ENCODE measurements at places on chromosomes 7 and 10. TPM values are rescaled to one million over a fixed set of nuclear protein-coding genes. Genes with fewer than 3 reads are reported as not detected.

SMKR1 gene
- not detected for total RNA-seq

GPR141 gene
- not detected for total RNA-seq

LBX1 gene
- 10.7 TPM for total RNA-seq

ANKRD7 gene
- total RNA-seq: not detected

OR2A12 gene
- not detected for total RNA-seq

SVOPL gene
- not detected for total RNA-seq

SOSTDC1 gene
- not detected for total RNA-seq

DGKB gene
- total RNA-seq: 0.95 TPM

AKR1C2 gene
- 325 TPM for total RNA-seq

CALML5 gene
- not detected for total RNA-seq

DNA sequence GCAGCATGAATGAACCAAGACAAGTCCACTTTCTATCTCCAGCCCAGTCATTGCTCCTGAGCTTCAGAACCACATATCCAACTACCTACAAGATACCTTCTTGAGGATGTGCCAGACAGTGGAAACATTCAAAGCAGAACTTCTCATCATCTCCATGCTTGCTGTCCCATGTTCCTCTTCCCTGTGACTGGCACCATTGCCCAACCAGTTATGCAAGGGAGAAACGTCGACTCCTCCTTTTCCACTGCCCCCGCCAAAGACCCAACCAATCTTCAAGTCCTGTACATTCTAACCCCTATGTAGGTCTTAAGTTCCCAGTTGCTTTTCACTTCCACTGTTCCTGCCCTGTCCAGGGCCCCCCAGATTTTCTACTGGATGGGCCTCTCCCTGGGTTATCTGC is 225.7 kb downstream of the RPS24 start:
- DNase-seq: peak; percentile 37
- H3K27me3 ChIP-seq: no peaks in the 10 kb centered on the region
- H3K4me1 ChIP-seq: peaks cover 26% of the 10 kb centered on the region
- H3K36me3 ChIP-seq: no peaks in the 10 kb centered on the region
- H3K27ac ChIP-seq: peak overlapping the region; percentile 14

- H3K36me3 ChIP-seq: no peaks in the 10 kb centered on the region
- no peak overlapping the region for H3K27ac ChIP-seq
- DNase-seq: no peak
- H3K4me3 ChIP-seq: no peak overlapping the region
Observed at GRCh38 chr7:128033246-128033645, 2.0 kb upstream of the LRRC4 start.

GRCh38 chr10:84196941-84197340 is 2.6 kb downstream of the CDHR1 start:
- no peak overlapping the region for H3K4me3 ChIP-seq
- no peaks in the 10 kb centered on the region for H3K36me3 ChIP-seq
- H3K27me3 ChIP-seq: peaks cover 25% of the 10 kb centered on the region
- H3K27ac ChIP-seq: no peak overlapping the region

- H3K36me3 ChIP-seq: no peaks in the 10 kb centered on the region
- no peak overlapping the region for H3K4me3 ChIP-seq
- H3K4me1 ChIP-seq: no peaks in the 10 kb centered on the region
- no peak overlapping the region for H3K27ac ChIP-seq
Observed at GRCh38 chr7:12709726-12710502, 22.5 kb downstream of the ARL4A start.

DNA sequence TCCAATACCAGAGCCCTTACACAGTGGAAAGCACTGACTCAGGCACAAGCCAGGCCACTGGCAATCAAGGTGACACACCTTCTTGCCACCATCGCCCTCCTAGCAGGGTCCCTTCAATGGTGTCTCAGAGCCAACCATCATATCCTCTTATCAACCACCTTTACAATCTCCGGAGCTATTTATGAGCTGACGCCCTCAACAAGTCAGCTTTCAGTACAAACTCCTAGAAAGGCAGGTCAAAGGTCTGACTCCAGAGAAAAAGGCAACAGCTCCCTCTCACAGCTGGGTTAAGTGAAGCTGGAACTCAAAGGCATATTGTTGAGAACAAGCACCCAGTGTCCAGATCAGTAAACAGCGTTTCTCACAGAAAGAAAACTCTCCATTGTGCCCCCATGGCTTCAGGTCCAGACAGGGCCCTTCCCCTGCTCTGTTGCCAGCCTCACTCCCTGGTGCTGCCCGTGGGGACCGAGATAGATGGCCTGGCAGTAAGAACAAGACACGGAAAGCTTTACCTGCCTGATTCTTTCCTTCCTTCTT is 2.4 kb downstream of the ZNF3 start:
- no peak for DNase-seq
- H3K4me3 ChIP-seq: no peak overlapping the region
- peaks cover 35% of the 10 kb centered on the region for H3K36me3 ChIP-seq
- no peak overlapping the region for H3K27ac ChIP-seq
- peaks cover 22% of the 10 kb centered on the region for H3K4me1 ChIP-seq

- no peaks in the 10 kb centered on the region for H3K36me3 ChIP-seq
- no peak overlapping the region for H3K4me3 ChIP-seq
- DNase-seq: no peak
- no peaks in the 10 kb centered on the region for H3K4me1 ChIP-seq
Observed at GRCh38 chr10:28111712-28112111, 112.8 kb upstream of the ODAD2 start.

DNA sequence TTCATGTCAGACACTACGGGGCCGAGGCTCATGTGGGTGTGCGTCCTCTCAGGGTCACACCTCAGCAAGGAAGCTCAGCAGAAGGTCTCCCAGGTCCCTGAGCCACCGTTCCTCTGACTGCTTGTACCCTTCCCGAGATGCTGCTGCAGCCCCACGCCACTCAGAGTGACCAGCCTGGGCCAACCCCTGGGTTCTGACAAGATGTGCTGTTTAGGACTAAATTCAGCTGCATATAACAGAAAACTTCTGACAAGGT is 512.5 kb downstream of the DNAJB6 start:
- H3K4me3 ChIP-seq: no peak overlapping the region
- no peaks in the 10 kb centered on the region for H3K36me3 ChIP-seq
- H3K27ac ChIP-seq: no peak overlapping the region
- peaks cover 4% of the 10 kb centered on the region for H3K27me3 ChIP-seq

- H3K4me3 ChIP-seq: no peak overlapping the region
- H3K4me1 ChIP-seq: peaks cover 6% of the 10 kb centered on the region
- H3K27ac ChIP-seq: no peak overlapping the region
- H3K27me3 ChIP-seq: no peaks in the 10 kb centered on the region
Observed at GRCh38 chr10:15353471-15354017, 17.5 kb downstream of the FAM171A1 start.

- H3K36me3 ChIP-seq: no peaks in the 10 kb centered on the region
- no peaks in the 10 kb centered on the region for H3K4me1 ChIP-seq
- H3K4me3 ChIP-seq: no peak overlapping the region
Observed at GRCh38 chr7:41730668-41731067, 27.8 kb upstream of the INHBA start.

DNA sequence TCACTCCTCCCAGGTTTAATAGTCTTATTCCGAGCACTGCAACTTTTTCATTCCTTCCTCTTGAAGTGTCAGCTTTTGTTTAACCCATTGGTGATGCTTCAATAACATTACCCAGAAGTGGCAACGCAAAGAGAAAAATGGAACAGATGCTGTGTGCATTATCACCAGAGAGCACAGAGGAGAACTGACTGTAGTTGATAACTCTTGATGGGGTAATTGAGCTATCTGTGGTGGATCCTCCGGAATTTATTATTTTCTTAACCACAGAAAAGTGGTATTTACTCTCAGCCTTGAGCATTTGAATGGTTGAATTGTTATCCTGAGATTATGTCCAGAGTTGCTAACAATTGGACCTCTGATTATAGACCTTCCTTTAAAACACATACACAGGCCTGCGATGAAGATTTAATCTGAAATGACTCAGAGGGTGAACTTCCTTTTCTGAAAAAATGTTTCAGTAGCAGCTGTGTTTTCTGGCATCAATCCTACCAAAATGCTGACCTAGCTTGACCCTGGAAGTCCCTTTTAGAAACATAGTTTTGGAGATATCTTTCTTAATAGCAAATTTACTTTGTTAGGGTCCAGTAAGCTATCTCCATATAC is 1584.4 kb upstream of the LRRTM3 start:
- H3K4me3 ChIP-seq: no peak overlapping the region
- H3K4me1 ChIP-seq: no peaks in the 10 kb centered on the region
- H3K27me3 ChIP-seq: no peaks in the 10 kb centered on the region

GRCh38 chr7:130351791-130352090 is 7.1 kb downstream of the CPA5 start:
- no peak overlapping the region for H3K4me3 ChIP-seq
- H3K4me1 ChIP-seq: peaks cover 9% of the 10 kb centered on the region
- H3K27me3 ChIP-seq: no peaks in the 10 kb centered on the region
- peak overlapping the region; percentile 59 for H3K27ac ChIP-seq
- H3K36me3 ChIP-seq: no peaks in the 10 kb centered on the region

- H3K4me1 ChIP-seq: no peaks in the 10 kb centered on the region
- no peak overlapping the region for H3K4me3 ChIP-seq
- H3K27me3 ChIP-seq: no peaks in the 10 kb centered on the region
- no peak for DNase-seq
Observed at GRCh38 chr10:11896549-11897200, 73.5 kb downstream of the PROSER2 start.

DNA sequence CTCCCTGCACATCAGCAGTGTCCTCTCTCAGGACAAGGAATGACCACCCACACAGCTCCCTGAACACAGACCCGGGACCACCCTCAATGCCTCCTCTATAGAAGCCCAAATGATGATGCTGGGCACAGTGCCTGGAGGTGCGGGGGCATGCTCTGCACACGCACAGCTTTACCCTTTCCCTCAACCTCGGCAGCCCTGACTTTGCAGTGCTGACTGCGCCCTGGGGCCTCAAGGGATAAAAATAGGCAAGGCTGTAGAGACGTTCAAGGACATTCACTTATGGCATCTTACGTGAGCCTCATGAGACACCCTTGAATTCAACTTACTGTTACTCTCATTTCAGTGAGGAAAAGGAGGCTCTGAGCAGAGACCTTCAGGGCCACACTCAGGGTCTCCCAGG is 521.6 kb upstream of the MGMT start:
- H3K27me3 ChIP-seq: no peaks in the 10 kb centered on the region
- H3K4me3 ChIP-seq: no peak overlapping the region
- DNase-seq: no peak
- no peaks in the 10 kb centered on the region for H3K36me3 ChIP-seq
- H3K4me1 ChIP-seq: no peaks in the 10 kb centered on the region

DNA sequence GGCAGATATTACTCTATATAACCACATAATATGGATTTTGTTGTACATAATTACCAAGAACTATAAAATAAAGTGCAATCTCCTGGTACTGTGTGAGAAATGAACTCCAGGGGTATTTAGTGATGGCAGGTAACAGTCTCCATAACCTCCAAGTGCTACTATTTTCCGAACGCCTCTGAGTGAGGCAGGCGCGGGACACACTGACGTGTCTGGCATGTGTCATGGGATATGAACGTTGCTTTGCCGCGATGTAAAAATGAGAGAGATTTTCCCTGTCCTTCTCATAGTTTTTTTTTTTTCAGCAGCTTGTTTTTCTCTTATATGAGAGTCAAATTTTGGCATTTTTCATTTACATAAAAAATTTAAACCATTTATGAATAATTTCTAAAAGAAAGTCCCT is 3.6 kb downstream of the ADARB2 start:
- no peaks in the 10 kb centered on the region for H3K36me3 ChIP-seq
- DNase-seq: no peak

- H3K4me3 ChIP-seq: no peak overlapping the region
- no peak for DNase-seq
- no peak overlapping the region for H3K27ac ChIP-seq
- no peaks in the 10 kb centered on the region for H3K36me3 ChIP-seq
- H3K4me1 ChIP-seq: no peaks in the 10 kb centered on the region
- no peaks in the 10 kb centered on the region for H3K27me3 ChIP-seq
Observed at GRCh38 chr7:80026766-80027165, 107.9 kb upstream of the GNAI1 start.

DNA sequence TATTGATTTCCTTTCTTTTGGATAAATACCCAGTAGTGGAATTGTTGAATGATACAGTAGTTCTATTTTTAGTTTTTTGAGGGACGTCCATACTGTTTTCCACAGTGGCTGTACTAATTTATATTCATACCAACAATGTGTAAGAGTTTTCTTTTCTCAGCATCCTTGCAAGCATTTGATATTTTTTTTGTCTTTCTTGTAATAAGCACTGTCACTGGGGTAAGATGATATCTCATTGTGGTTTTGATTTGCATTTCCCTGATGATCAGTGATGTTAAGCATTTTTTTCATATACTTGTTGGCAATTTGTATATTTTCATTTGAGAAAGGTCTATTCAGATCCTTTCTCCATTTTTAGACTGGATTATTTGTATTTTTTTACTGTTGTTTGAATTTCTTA is 308.7 kb downstream of the PTEN start:
- no peaks in the 10 kb centered on the region for H3K27me3 ChIP-seq
- no peak for DNase-seq
- H3K4me3 ChIP-seq: no peak overlapping the region
- H3K4me1 ChIP-seq: no peaks in the 10 kb centered on the region
- no peaks in the 10 kb centered on the region for H3K36me3 ChIP-seq
- H3K27ac ChIP-seq: no peak overlapping the region

GRCh38 chr7:111172564-111173257 is 81.8 kb downstream of the LRRN3 start:
- peaks cover 12% of the 10 kb centered on the region for H3K4me1 ChIP-seq
- no peak for DNase-seq
- H3K27me3 ChIP-seq: no peaks in the 10 kb centered on the region

- H3K4me1 ChIP-seq: no peaks in the 10 kb centered on the region
- H3K27ac ChIP-seq: no peak overlapping the region
- DNase-seq: no peak
Observed at GRCh38 chr7:134364619-134365037, 47.9 kb upstream of the SLC35B4 start.

- no peaks in the 10 kb centered on the region for H3K36me3 ChIP-seq
- H3K27me3 ChIP-seq: no peaks in the 10 kb centered on the region
- H3K4me3 ChIP-seq: no peak overlapping the region
- no peak overlapping the region for H3K27ac ChIP-seq
- DNase-seq: no peak
Observed at GRCh38 chr10:84665883-84666463, 337.6 kb downstream of the CCSER2 start.

DNA sequence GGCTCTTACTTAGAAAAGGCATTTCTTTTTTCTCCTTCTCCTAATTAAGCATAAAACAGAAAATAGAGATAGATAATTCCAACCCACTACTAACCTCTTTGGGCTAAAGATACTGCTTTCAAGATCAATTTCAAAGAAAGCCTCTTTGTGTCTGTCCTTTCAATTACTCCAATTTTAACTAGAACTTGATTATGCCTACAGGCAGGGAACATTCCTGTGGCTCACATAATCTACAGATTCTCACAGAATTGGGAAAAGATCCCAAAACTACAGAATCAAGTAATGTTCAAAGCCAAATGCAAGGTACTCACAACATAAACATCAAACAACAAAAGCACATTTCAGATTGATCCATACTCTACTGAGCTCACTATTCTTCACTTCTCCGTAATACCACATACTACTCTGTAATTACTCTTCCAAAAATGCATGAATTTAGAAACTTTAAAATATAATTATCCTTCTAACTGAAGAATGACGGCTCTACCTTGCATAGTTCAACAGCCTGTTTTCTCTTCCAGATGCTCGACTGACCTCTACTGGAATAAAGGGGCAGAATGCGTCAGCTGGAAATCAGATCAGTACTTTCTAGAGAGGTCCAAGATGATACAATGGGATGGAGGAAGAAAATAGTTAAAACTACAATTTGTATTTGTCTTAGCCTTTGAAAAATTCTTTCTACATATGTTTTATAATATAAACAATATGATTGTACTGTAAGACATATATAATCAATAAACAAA is 3.9 kb downstream of the MTERF1 start:
- H3K36me3 ChIP-seq: no peaks in the 10 kb centered on the region
- no peak for DNase-seq
- no peak overlapping the region for H3K4me3 ChIP-seq
- H3K4me1 ChIP-seq: peaks cover 11% of the 10 kb centered on the region
- H3K27ac ChIP-seq: no peak overlapping the region
- no peaks in the 10 kb centered on the region for H3K27me3 ChIP-seq

Data from gastrocnemius medialis (tissue), 4 donors.